T-cell (primary cell): ENCODE measurements at places on chromosomes 6 and 20.

GRCh38 chr6:20841806-20842205 is 307.5 kb downstream of the CDKAL1 start:
- DNase-seq = no peak

- no peak for DNase-seq
Measured at GRCh38 chr6:115554060-115554459, 506.6 kb downstream of the FRK start.

DNA sequence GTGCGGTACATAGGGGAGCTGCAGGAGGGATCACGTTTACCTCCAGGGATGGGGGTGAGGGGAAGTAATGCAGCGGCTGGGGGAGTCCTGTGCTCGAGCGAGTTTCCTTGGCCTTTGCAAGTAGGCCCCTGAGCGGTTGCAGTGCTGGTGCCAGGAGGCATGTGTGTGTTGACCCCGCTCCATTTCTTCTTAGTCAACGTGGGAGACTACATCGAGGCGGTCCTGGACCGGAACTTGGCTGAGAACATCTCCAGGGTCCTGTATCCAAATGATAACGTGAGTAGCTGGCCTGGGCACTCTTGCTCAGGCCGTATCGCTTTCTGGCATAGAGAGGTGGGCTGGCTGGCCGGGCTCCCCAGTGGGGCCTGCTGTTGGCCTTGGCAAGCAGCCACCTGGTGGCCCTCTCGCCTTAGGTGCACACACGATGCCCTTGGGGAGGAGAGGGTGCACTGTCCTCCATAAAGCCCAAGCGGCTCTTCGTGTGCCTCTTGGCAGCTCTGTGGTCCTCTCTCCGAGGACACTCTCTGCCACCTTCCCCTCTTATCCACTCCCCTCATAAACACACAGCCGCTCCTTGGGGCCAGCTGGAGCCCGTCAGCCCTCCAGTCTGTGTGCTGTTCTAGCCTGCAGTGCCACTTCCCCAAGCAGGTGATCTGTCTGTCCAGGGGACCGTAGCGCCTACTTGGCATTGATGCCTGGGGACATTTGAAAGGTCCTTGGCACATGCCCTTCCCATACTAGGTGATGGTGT is 29.3 kb downstream of the PYGB start:
- DNase-seq = no peak

GRCh38 chr20:58911970-58912369 is 59.5 kb downstream of the GNAS start:
- no peak for DNase-seq

- peak; percentile 61 for DNase-seq
Measured at GRCh38 chr20:63750807-63751470, 11.4 kb downstream of the SLC2A4RG start.

- no peak for DNase-seq
Measured at GRCh38 chr6:147841547-147842148, 333.2 kb downstream of the SAMD5 start.

GRCh38 chr6:133404151-133404550 is 163.0 kb downstream of the EYA4 start:
- no peak for DNase-seq

DNA sequence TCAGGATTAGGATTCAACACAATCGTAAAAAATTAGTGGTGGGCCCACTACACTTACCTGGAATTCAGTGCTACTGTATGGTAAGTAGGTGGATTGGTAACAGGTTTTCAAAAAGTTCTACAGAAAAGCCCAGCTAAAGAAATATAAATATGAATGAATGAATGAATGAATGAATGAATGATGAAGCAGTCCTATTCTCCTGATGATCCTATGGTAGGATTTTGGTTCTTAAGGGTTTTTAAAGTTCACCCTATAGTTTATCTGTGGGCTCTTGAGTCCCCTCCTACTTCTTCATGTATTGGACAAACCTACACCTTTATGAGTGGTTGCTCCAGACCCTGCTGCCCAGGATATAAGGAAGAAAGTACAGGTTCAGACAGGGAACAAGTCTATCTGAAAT is 89.5 kb upstream of the HEY2 start:
- DNase-seq = no peak

- no peak for DNase-seq
Measured at GRCh38 chr20:25573288-25574251, 11.8 kb downstream of the NINL start.

GRCh38 chr20:46423342-46423741 is 16.9 kb upstream of the ELMO2 start:
- DNase-seq = no peak

- DNase-seq = no peak
Measured at GRCh38 chr20:35636095-35636494, 20.5 kb downstream of the SPAG4 start.

DNA sequence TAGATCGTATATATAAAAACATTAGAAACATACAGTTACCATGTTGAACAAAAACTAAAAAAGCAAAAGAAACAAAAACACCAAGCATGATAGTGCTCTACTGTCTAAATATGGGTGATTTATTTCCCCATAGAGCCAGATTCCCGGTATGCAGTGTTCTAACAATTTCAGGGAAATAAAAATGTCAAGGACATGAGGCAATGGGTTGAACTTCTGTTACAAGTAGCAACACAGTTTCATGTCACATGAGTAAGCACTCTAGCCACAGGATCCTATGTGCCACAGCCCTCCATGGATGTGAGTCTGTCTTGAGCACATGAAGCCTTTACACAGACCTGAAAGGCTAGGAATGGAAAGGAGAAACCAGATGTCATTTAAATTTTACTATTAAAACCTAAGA is 96.0 kb downstream of the MAP3K5 start:
- no peak for DNase-seq

GRCh38 chr6:18600255-18600654 is 213.1 kb downstream of the RNF144B start:
- no peak for DNase-seq

DNA sequence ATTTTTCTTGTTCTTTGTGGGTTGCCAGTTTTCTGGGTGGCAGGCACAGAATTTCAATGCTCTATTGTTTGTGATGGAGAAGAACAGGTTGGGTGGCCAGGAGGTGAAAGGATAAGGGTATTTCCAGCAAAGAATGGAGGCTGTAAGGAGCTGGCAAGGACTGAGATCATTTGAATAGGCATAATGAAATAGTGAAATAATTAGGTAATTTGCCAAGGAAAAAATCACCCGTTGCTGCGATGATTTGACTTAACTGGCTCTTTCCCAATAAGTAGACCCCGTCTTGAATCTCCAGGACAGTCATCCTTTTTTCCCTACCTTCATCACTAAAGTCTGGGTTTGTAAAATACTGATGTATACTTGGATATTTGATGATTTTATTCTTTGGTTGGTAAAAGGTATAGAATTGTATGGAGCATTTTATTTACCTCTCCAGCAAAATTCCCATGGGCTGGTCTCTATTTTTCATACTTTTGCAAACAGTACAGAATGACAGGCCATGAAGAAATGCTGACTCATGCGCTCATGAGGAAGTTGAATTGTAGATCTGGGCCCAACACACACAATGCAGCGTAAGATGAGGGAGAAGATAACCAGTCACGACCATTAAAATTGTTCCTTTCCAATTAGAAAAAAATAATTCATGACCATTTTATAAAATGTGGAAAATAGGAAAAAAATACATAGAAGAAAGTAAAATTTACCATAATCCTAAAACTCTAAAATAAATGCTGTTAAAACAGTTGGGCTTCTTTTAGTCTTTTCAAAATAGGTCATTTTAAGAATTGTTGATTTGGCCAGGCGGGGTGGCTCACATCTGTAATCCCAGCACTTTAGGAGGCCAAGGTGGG is 2.4 kb upstream of the GCNT2 start:
- no peak for DNase-seq

DNA sequence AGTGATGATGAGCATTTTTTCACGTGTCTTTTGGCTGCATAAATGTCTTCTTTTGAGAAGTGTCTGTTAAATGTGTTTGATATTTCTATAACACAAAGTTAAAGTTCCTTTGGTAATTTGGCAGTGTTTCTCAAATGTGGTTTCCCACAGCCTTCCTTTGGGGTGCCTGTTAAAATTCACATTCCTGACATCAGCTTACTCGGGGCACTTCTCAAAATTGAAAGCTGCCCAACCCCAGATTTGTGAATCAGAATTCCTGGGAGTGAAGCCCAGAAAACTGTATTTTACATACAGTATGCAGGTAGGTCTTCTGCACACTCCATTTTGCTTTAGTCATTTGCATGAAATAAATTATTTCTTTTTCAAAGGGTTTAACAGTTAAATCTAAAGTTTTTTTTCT is 207.9 kb downstream of the GMPR start:
- no peak for DNase-seq

DNA sequence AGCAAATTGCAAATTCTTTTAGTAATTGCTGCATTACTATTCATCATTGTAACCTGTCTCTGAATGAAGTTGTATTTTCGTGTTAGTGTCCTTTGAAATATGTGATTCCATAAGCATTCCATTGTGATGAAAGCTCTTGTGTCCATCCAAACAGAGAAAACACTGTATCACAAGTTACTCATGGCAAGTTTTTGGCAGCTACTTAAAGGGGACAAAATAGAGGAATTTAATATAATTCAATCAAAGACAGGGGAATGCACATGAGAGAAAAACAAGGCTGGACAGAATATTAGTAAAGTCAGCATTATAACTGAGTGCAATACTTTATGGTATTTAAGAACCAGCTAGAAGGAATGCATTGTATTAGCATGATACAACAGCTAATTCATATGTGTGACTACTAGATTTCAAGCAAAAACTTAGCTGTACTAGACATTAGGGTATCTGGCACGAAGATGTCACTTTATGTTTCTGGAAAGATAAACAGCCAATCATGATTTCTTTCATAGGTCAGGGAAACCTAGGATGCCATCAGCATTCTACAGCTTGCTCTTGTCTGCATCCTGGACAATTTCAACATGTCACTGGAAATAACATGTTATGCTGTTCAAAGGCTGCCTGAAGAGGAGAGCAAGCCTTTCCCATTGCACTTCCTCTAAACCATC is 270.6 kb upstream of the MARCKS start:
- no peak for DNase-seq

DNA sequence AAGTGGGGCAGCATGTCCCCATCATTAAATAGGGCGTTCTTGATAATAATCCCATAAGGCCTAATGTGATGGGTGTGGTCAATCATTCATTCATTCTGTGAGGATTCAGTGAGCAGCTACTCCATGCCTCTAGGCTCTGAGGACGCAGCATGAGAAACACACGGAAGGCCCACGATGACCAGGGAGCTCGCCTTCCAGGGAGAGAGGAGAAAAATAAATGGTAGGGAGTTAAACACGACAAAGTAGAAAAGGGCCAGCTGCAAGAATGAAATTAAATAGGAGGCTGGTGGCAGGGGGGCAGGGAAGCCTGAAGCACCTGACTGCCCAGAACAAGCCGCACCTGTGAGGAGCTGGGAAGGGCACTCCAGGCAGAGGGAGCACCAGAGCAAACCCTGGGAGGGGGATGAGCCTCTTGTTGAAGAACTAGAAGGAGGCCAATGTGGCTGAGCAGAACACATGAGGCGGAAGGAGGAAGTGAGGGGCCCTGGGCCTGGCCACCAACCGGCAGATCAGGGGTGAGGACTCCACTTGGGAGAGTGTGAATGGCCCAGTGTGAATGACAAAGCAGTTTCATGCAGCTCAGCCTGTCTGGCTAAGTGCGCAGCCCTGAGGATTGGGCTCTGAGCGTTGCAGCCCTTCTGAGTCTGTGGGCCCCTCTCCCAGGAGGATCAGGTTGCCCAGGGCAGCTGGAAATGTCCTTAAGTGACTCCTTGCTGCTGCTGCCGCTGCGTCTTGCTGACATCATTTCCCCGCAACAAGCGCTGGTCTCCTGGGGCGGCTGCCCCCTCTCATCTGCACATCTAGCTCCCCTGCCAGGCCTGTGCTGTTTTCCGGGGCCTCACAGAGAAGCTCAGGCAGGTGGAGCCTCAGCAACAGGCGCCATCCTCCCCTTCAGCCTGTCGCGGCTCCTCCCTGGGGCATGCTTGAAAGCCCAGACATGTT is 99.9 kb downstream of the CDH26 start:
- DNase-seq = peak; percentile 38

- no peak for DNase-seq
Measured at GRCh38 chr6:87572021-87572420, 17.8 kb downstream of the RARS2 start.

- no peak for DNase-seq
Measured at GRCh38 chr6:119116712-119117281, 38.3 kb upstream of the FAM184A start.

DNA sequence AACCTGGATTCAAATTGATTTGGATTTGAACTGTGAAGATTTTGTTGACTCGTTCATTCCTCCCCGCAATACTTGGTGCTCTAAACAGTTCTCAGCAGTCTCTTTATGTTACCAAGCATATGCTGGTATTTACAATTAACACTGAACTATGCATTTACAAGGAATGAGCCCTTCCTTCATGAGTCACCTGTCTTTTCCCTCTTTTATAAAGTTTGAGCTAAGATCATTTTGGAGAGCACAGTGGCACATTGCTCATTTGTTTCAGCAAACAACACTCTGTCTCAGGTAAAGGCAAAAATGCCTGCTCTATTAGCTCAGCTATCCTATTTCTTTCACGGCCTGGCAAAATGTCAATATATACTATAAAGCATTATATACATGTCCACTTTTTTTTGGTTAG is 285.4 kb downstream of the PHACTR1 start:
- DNase-seq = no peak

GRCh38 chr6:89736893-89737292 is 82.7 kb downstream of the MDN1 start:
- DNase-seq = no peak
